ENCODE measurements at places on chromosomes 6 and 20.

DNA sequence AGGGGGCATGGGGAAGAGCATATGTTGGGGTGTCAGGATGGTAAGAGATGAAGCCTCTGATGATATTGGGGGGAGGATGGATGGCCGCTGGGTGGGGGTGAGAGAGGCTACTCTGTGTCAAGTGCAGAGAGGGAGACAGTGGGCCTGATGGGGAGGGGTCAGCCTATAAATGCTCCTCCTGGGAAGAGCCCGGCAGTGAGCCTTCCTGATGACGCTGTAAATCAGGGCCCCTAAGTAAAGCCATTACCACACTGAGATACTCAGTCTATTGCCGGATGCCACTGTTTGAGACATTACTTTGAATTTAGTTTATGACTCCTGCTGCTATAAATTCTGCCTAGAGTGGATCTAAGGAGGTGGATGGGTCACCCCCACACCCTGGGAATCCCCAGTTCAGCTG is 28.1 kb downstream of the LRFN2 start:
- H3K27ac ChIP-seq: no peak overlapping the region
- no peaks in the 10 kb centered on the region for H3K36me3 ChIP-seq
- no peak overlapping the region for H3K4me3 ChIP-seq

DNA sequence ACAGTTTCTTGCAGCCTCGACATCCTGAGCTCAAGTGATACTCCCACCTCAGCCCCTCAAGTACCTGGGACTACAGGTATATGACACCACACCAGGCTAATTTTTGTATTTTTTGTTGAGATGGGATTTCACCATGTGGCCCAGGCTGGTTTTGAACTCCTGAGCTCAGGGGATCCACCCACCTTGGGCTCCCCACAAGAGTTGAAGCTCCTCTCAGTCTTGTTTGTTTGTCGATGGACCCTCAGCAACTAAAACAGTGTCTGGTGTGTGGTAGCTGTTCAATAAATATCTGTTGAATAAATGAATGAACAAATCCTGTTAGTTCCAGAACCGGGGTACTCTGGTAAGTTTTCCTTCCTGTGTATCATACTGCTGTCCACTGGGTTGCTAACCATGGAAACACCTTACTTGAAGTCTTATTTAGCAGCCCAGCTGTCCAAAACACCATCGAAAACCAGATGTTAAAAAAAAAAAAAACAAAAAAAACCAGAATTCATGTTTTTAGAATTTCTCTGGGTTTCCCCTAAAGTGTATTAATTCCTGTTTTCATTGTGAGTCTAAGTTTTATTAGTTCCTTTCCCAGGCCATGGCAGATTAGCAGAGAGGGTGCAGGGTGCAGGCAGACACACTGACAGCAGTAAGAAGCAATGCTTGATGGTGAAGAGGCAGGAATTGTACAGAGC is 7.8 kb upstream of the EZR start:
- no peaks in the 10 kb centered on the region for H3K36me3 ChIP-seq
- no peak overlapping the region for H3K4me3 ChIP-seq
- no peaks in the 10 kb centered on the region for H3K27me3 ChIP-seq

DNA sequence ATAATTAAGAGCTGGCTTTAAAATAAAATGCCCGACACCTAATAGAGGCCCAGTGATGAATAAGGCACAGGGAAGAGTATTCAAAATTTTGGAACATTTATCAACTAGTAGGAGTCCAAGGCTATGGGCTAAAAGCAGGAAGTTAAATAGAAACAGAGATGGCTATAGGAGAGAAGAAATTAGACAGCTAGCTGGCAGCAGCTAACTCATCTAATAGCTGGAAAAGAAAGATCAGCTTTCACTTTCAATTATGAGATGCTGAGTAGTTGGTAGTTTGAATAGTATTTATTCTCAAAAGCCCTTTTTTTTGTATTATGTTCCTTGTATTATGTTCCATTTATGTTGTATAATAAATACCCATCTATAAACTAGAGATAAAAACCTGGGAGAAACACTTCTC is 215.7 kb downstream of the SLC35F1 start:
- H3K27ac ChIP-seq: no peak overlapping the region
- no peaks in the 10 kb centered on the region for H3K36me3 ChIP-seq
- H3K4me3 ChIP-seq: no peak overlapping the region
- H3K4me1 ChIP-seq: peaks cover 5% of the 10 kb centered on the region
- H3K27me3 ChIP-seq: peaks cover 2% of the 10 kb centered on the region

GRCh38 chr6:151294561-151295101 is 54.9 kb downstream of the AKAP12 start:
- H3K4me1 ChIP-seq: peaks cover 11% of the 10 kb centered on the region
- no peak overlapping the region for H3K27ac ChIP-seq
- no peak overlapping the region for H3K4me3 ChIP-seq
- H3K27me3 ChIP-seq: peaks cover 30% of the 10 kb centered on the region
- no peak for DNase-seq
- H3K36me3 ChIP-seq: no peaks in the 10 kb centered on the region

- H3K4me3 ChIP-seq: peak overlapping the region; percentile 60
- peaks cover 4% of the 10 kb centered on the region for H3K36me3 ChIP-seq
- peaks cover 16% of the 10 kb centered on the region for H3K4me1 ChIP-seq
- no peak for DNase-seq
- no peak overlapping the region for H3K27ac ChIP-seq
- H3K27me3 ChIP-seq: no peaks in the 10 kb centered on the region
Measured at GRCh38 chr20:62860391-62860923, 1.2 kb downstream of the TCFL5 start.

- H3K36me3 ChIP-seq: no peaks in the 10 kb centered on the region
- peaks cover 6% of the 10 kb centered on the region for H3K4me1 ChIP-seq
- no peak overlapping the region for H3K27ac ChIP-seq
- no peak overlapping the region for H3K4me3 ChIP-seq
Measured at GRCh38 chr20:44833437-44833836, 23.1 kb upstream of the RIMS4 start.

Measured in activated CD4-positive, alpha-beta memory T cell treated with anti-CD3 and anti-CD28 coated beads for 36 hours (primary cell).